HL-60 (cell line): ENCODE measurements at places on chromosomes 7 and 10.
A peak's percentile ranks its signal among the peaks of the same experiment; 100 is the strongest.

DNA sequence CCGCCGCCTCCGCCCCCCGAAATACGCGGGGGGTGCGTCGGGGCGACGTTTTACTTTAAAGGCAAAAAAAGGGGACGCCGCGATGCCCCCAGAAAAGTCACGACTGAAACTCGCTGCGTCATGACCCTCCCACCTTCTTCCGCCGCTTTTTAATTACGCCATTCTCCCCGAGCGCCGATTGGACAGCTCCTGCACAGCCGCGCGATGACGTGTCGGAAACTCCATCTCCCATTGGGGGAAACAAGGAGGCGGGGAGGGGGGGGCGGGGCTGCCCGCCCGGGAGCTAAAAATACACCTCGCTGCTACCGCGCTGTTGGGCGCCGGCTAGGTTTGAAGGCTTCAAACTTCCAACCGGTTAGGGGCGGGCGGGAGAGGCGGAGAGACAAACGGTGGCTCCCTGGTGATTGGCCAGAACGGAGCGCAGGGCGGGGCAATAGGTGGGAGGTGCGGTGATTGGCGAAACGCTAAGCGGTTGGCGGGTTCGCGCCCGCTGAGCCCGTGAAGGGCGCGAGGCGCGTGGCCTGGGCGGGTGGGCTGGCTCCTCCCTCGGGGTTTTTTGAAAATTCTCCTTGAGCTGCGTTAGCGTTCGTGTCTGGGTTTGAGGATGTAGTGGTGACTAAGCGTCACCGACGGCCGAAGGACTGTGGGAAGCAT lies at the start of gene RHEB:
Gene RHEB, minus strand, starts transcription at position 131 of the 654 bp plus-strand sequence. CDS start 384 bp downstream, outside the sequence.
- DNase-seq, result peak; percentile 98

DNA sequence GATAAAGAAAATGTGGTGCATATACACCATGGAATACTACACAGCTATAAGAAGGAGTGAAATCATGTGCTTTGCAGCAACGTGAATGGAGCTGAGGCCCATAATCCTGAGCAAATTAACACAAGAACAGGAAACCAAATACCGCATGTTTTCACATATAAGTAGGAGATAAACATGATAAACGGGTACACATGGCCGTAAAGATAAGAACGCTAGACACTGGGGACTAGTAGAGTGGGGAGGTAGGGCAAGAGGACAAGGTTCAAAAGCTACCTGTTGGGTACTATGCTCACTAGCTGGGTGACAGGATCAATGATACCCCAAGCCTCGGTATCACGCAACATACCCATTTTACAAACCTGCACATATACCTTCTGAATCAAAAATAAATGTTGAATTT lies 113.7 kb downstream of the CSTF2T start:
- no peak for DNase-seq

- peak; percentile 41 for DNase-seq
These were observed 445 bp downstream of the REEP3 start for GRCh38 chr10:63521416-63522276.

- DNase-seq, result no peak
These were observed 525.1 kb downstream of the TCERG1L start for GRCh38 chr10:130786365-130786966.

GRCh38 chr10:69087590-69088470 lies at the start of gene SRGN:
TSS of gene SRGN (plus strand) at chr10:69088103. CDS start at chr10:69088158, 55 bp downstream.
- peak; percentile 90 for DNase-seq

DNA sequence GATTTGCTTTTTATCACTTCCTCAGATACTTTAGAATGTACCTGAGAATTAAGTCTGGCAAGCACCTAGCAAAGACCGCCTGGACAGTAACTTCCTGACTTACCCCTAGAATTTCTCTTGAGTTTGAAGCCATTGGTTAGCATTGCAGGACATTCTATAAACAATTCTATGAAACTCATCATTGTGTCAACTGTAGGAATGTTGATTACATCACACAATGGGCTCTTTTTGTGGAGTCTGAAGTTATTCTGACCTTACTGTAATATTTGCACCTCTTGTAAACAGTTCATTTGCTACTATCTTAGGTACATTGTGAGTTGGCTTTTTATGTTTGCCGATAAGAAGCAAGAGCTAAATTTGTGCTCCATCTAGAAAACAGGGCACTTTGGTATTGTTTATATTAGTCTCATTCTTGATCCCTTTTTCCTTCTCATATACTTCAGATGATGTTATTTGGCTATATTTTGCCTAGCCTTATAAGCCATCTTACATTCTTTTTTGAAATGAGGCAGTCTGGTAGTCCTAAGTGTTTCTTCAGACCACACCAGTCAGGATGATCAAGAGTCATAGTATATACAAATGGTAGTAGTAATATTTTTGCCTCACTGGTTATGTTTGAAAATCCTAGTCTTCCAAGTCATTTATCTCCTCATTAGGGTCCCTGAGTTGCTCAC lies 52.4 kb downstream of the CASD1 start:
- DNase-seq, result no peak

DNA sequence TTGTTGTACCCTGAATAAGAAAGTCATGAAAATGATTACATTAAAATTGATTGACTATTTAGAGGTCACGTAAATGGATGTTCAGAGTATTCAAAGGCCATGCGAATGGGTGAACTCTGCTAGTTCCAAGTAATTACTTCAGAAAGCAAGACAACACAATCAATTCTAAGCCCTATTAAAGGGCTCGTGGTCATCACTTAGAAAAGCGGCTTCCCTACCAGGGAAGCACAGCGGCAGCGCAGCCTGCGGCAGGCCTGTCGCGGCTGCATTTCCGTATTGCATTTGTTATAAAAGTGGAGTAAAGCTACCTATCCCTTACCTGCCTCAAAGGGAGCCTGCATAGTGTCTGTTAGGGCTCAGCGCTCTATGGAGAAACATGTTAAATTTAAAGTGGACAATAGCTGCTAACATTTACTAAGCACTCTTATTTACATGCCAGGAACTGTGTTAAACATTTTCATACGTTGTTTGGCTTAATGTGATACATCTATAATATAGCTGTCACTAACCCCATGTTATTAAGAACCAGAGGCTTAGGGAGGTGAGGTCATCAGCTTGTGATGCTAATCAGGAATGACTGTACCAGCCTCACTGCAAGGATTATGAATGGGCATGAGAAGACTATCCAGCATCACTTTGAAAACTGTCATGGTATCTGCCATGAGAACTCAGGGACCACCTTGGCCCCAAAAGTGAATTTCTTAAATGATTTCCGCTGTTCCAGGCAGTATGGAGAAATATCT lies 187.5 kb downstream of the CELF2 start:
- no peak for DNase-seq

- no peak for DNase-seq
These were observed 326.5 kb upstream of the AOAH start for GRCh38 chr7:37050801-37051200.

- DNase-seq, result no peak
These were observed 182.1 kb downstream of the ZMYND11 start for GRCh38 chr10:317271-317769.

- DNase-seq, result no peak
These were observed 31.4 kb upstream of the PAX2 start for GRCh38 chr10:100713859-100714565.

DNA sequence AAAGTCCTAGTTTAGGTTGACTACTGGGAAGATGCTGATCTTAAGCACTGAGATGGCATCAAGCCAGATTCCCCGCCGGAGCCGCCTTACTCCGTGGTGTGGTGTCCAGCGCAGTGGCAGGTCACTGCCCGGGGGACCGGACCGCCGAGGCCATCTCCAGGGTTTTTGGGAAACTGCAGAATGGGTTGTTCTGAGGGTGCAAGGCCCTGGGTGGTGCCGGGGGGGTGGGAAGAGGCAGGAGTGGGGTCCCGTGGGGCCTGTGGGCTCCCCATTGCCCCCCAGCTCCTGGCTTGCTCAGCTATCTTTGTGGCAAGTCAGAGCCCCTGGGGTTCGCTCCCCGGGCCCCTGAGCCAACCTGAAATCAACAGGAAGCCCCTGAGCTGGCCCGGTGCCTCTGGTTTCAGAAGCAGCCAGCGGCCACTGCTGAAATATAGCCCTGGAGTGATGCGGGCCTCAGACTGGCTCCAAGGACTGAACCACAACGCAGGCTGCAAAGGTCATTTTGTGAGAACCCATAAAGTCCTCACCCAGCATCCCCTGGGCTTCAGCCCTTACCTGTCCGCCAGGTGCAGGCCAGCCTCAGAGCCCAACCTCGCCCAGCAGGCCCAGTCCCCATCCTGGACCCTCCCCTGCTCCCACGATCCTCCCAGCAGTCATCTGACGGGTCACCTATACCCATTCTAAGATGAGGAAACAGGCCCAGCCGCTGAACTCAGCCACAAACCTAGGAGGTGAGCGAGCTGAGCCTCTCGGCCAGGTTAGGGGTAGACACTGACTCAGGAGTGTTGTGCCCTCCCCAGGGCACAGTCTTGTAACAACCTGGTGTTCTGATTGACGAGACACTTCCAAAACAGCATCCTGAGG lies 102.7 kb downstream of the PDGFA start:
- DNase-seq, result no peak

- DNase-seq, result no peak
These were observed 39.2 kb upstream of the NANOS1 start for GRCh38 chr10:118990326-118990725.

- no peak for DNase-seq
These were observed 42.3 kb upstream of the CNTNAP2 start for GRCh38 chr7:146074195-146074765.

DNA sequence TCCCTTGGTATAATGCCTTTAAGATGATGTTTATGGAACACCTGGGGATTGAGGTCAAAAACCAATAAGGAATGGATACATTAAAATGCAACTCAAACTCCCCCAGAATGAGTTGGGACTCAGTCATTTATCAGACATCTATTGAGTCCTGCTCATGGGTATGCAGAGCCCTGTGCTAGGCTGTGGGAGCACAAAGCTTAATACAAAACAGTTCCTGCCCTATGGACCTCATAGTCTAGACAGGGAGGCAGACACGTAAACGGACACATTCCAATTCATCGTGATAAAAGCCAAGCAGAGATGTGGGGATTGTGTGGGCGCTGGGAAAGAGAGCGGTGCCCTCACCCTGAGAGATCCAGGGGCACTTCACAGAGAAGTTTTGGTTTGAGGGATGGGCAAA lies 181.7 kb downstream of the PTEN start:
- DNase-seq, result no peak
